Activated CD4-positive, alpha-beta T cell treated with anti-CD3 and anti-CD28 coated beads for 24 hours (primary cell): ENCODE measurements at places on chromosomes 12 and 14.

- no peak for DNase-seq
Observed at GRCh38 chr12:26678697-26679660, 154.0 kb downstream of the ITPR2 start.

GRCh38 chr12:16504200-16504599 lies 101.8 kb downstream of the LMO3 start:
- no peak for DNase-seq

DNA sequence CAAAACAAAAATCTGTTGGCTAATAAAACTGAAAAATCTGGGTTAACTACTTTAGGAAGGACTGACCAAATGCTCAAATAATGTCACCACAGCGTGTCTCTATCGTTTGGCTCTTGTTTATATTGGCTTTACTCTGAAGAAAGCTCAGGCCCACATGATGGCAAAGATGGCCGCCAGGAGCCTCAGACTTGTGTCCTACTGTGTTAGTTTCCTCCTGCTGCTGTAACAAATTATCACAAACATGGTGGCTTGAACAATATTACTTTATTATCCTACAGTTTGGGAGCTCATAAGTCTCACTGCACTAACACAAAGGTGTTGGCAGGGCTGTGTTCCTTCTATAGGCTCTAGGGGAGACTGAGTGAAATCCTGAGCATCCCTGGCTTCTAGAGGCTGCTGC lies 303.0 kb downstream of the DAD1 start:
- no peak for DNase-seq

GRCh38 chr12:12583510-12584178 lies 21.0 kb upstream of the DUSP16 start:
- DNase-seq, result no peak

DNA sequence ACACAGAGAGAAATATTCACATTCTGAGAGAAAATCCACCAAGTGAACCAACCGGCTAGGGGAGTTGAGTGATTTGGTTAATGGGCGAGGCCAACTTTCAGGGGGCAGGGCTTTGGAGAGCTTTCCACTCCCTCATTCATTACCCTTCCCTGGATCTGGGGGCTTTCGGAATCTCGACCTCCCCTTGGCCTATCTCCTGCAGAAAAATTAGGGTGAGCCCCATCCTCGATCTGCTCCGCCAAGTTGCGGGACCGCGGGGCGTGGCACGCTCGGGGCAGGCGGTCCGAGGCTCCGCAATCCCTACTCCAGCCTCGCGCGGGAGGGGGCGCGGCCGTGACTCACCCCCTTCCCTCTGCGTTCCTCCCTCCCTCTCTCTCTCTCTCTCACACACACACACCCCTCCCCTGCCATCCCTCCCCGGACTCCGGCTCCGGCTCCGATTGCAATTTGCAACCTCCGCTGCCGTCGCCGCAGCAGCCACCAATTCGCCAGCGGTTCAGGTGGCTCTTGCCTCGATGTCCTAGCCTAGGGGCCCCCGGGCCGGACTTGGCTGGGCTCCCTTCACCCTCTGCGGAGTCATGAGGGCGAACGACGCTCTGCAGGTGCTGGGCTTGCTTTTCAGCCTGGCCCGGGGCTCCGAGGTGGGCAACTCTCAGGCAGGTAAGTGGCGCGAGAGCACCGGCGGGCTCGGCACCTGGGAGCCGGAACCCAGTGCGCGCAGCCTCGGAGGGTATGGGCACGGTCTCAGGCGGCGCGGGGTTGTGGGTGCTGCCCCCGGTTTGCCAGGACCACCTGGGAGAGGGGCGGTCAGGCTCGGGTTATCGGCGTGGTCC lies at the start of gene ERBB3:
TSS of gene ERBB3 (plus strand) at position 443 of the 833 bp plus-strand sequence. CDS start at position 579, 136 bp downstream.
- DNase-seq, result peak; percentile 61
